ENCODE measurements at places on chromosomes 3 and 15. TPM values are rescaled to one million over a fixed set of nuclear protein-coding genes. Genes with fewer than 3 reads are reported as not detected.

The EXD1 gene
- not detected for total RNA-seq

The ENTPD3 gene
- not detected for total RNA-seq

The TRIM59 gene
- 27.0 TPM for total RNA-seq

The KBTBD13 gene
- total RNA-seq, result not detected

The TTLL13 gene
- total RNA-seq, result 1.1 TPM

The TEX55 gene
- not detected for total RNA-seq

The GPR160 gene
- total RNA-seq, result 6.2 TPM

The C3orf33 gene
- total RNA-seq, result 3.6 TPM

The FMN1 gene
- total RNA-seq, result 0.07 TPM

The PRR23C gene
- total RNA-seq, result not detected

The CADM2 gene
- not detected for total RNA-seq

The TJP1 gene
- total RNA-seq, result not detected

The STT3B gene
- 92.8 TPM for total RNA-seq

The LRRC31 gene
- not detected for total RNA-seq

The FBXO22 gene
- total RNA-seq, result 66.2 TPM

The EBLN2 gene
- 4.9 TPM for total RNA-seq

The LRRK1 gene
- 0.50 TPM for total RNA-seq

The RTP4 gene
- 3.6 TPM for total RNA-seq

The HEG1 gene
- 25.8 TPM for total RNA-seq

The SELENOK gene
- 35.8 TPM for total RNA-seq

The MAP4 gene
- total RNA-seq, result 101 TPM

The SACM1L gene
- total RNA-seq, result 56.0 TPM

The KLHL40 gene
- not detected for total RNA-seq

The GOLGA6L22 gene
- total RNA-seq, result not detected

The XCR1 gene
- not detected for total RNA-seq

The EPHB1 gene
- 0.78 TPM for total RNA-seq

The MYRIP gene
- not detected for total RNA-seq

The ISLR gene
- total RNA-seq, result not detected
